ENCODE measurements at places on chromosomes 3 and 15.

DNA sequence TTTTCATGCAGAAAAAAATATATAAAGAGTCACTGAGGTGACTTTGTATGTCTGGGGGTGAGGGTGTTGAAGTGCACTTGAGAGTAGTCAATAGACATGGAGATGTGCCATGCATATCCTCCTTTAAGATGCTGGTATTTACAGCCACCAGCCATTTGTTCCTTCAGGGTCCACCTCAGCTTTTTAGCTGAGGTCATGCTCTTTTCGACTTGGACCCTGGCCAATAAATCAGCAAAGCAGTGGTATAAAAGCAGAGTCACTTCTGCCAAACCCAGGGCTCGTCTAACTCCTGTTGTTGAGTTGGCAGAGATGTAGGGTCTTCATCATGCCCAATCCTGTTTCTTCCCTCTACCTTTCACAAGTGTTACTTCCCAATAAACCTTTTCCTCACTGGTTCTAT lies 75.1 kb upstream of the OSTN start:
- no peak for DNase-seq

DNA sequence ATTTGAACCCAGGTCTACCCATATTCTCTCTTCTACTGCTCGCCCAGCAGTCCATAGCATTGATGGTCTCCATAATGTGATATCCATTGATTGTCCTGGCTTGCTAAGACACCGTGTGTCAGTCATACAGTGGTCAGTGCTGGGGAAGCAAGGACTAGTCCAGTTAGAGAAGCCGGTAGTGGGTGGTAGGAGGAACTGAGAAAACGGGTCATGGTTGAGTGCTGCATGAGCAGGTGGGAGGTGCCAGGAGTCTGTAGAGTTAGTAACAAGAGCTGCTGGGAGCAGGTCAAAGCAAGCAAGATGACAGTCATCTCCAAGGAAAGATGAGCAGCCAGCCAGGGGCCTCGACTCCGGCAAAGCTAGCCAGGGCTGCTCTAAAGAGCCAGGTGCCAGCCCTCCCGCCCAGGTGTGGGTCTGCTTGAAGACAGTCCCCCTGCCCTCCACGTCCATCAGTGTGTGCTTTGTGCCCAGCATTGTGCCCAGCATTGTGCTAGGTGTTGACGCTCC lies 29.5 kb upstream of the USP3 start:
- DNase-seq, result no peak

DNA sequence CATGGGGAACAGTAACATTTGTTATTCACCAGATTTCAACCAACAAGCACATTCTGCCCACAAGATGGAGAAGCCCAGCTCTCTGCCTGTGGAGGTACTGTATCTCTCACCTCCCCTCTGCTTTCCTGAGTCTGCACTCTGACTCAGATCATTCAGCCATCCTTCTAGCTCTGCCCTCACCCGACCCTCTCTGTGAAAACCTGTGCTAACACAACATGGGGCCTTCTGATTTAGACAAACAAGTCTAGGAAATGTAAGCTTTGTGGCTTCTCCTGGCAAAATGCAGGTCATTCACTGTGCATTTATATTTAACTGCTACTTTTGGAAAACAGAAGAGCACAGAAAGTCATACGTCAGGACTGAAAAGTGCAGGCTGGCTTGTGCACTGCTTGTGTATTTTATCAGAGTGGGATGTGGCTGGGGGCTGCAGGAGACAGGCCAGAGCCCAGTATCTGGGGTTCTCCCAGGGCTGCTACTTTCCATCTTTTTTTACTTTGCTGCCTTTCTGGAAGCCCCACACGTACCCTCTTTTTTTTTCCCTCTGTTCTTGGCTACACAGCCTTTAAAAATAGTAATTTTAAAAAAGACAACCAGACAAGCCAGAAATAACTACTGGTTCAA lies 50.8 kb downstream of the SUSD5 start:
- DNase-seq, result no peak

DNA sequence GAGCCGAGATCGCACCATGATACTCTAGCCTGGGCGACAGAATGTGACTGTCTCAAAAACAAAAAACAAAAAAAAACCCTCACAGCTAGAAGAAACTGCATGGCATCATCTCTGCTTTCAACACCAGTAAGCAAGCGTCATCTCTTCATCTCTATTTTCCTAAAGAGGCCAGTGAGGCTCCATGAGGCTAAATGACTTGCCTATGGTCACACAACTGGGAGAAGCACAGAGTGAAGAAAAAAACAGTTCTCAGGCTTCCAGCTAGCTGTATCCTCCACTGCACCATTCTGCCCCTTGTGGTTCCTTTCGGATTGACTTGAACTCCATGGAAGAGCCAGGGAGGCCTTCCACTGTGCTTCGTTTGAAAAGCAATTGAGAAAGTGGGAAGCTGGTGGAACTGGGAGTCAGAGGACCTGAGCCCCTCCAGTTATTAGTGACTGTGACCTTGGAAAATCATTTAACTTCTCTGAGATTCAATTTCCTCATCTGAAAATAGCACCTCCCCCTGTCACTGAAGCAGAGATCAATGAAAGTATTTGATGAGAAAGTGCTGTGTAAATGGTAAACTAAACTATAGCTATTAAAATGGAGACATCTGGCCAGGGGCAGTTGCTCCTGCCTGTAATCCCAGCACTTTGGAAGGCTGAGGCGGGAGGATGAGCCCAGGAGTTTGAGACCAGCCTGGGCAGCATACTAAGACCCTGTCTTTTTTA lies 32.1 kb upstream of the DENND4A start:
- DNase-seq, result no peak

GRCh38 chr3:194075802-194076460 lies 60.0 kb upstream of the HES1 start:
- DNase-seq, result no peak

DNA sequence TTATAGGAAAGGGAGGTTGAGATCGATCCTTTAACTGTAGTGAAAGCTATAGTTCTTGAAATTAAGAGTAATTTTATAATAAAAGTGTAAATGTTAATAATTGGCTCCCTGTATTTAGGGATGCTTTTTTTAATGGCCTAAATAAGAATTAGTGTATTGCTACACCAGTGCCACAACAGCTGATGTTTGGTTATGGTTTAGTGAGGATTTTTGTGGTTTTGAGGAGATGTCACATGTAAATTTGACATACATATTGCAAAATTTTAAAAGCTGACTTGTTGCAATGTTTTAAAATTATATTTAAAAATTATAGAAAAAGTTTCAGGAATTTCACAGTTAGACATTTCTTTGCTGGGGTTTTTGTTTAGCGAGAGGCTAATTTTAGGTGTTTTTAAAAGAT lies 3.9 kb downstream of the TSC22D2 start:
- no peak for DNase-seq

GRCh38 chr15:67838789-67839332 lies 984 bp downstream of the RNU6-1 start:
- no peak for DNase-seq

DNA sequence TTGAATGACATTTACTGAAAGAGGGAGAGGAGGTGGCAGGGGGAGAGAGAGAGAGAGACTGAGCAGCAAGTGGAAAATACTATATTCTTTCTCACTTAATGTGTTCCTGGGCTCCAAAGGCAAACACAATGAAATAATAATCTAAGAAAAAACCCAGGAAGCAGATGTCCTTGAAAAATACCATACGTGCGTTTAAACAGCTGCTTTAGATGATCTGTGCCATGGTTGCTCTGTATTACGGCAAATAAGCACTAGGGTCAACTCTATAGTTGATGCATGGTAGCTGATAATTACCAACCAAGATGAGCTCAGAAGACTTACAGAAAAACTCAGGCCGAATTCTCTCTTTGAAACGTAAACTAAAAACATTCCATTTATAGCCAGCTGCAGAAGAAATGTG lies 410.3 kb upstream of the TBL1XR1 start:
- DNase-seq, result no peak

DNA sequence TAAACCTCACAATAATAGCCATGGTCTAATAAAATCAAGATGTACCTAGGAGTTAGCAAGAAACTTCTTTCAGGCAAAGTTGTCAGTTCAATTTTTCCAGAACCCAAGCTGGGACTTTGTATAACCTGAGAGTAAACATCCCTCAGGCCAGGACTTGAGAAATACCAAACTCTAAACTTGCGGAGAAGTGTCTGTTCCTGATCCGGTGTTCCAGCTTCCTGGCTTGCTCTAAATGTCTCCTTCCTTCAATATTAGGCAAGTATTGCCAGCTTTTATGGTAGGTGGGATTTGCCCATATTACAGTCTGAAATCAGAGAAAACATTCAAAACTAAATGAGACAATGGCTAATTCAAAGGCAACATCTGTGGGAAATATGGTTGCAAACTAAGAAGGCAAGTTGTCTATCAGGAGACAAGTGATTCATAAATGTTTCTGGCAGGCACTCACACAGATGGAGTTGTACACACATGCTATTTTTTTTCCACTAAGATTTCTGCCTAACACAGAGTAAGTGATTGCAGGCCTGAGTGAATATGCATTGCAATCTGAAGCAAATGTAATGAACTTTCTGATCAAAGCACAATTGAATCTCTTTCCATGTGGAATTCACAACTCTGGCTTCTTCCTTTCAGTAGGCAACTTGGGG lies 88.3 kb upstream of the COL8A1 start:
- DNase-seq, result no peak

GRCh38 chr3:189042832-189043231 lies 128.9 kb upstream of the TPRG1 start:
- DNase-seq, result no peak

- DNase-seq, result no peak
Observed at GRCh38 chr3:130787422-130788068, 40.9 kb upstream of the PIK3R4 start.

DNA sequence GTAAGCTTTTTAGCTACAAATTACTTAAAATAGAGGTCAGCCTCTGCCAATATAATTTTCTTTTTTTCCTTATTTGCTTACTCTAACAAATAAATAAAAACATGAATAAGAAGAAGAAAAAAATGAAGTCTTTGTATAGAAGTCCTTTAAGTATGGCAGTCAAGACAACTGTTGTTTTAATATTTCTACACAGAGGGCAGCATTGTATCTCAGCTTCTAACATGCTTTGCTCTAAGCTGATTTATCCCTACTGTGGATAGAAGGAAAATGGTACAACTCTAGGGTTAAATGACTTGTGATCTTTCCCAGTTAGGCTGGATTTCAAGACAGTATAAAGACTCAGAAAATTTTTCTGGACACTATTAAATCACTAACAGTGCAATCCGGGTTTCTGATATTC lies 104.3 kb upstream of the MEIS2 start:
- no peak for DNase-seq

DNA sequence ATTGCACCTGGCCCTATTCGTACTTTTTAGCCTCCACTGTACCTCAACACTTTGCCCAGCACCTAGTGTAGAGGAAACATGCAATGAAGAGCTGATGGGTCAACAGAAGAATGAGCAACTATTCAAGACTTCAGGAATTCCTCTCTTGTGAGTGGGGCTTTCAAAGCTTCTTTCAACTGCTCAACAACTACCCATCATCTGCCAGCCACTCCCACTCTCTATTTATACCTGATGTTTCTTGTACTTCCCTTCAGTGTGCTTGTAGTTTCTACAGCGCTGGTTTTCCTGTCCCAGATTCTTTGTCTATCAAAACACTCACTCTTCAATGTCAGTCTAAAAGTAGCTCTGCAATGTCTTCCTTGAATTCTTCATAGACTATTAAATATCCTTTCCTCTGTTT lies 168.3 kb upstream of the LPP start:
- no peak for DNase-seq

DNA sequence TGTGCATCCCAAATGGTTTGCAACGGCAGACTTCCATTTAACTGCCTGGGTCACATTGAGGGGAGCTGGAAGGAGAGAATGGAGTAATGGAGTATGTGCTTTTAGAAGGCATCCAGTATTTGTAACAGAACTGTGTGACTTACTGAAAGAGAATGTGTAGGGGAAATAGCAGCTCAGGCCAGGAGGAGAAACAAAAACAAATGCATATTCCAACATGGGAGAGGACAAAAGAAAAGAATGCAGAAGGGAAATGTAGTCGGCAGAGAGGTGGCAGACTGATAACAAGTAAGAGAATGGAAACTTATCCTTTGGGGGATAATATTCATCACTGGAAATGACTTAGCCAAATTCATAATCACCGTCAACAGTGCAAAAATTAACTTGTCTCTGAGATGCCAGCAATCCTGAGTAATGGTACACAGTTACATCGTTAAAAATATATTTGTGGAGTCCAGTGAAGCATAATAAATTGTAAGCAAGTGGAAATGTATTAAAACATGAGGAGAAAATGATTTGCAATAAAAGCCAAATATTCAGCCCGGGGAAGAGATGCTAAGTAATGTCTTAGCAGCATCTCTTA lies 294.9 kb upstream of the SGO1 start:
- no peak for DNase-seq

DNA sequence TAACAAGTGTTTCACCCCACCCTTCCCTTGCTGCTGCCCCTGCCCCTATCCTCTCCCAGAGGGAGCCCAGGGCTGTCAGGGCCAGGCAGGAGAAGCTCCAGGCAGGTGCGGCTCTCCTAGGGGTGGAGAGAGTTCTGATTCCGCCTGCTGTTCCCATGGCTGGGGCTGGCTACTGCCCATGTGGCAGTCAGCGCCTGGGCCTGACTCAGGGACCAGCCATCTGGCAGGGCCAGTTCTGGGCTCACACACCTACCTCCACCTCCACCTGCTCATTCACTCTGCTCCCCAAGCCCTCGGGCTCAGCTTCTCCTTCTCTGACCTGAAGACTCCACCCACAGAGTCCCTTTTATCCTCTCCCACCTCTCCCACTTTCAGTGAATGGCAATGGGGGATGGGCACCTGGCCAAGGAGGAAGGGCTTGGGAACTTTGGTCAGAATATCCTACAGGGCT lies 23.4 kb downstream of the AMOTL2 start:
- no peak for DNase-seq

DNA sequence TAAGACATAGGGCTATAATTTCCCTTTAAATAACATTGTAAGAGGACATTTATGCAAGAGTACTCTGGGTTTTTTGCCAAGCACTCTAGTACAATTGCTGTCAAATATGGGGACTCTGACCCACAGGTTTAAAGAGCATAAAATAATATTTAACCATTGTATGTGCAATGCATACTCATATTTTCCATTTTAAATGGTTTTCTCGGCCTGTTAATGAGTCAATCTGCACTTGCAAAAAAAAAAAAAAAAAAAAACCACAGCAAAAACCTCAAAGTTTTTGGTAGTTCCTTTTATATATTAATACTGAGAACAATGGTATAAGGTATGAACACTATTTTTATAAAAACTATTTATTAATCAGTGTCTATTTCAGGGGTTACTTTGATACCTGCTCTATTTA lies 304.0 kb upstream of the CBLB start:
- DNase-seq, result no peak

DNA sequence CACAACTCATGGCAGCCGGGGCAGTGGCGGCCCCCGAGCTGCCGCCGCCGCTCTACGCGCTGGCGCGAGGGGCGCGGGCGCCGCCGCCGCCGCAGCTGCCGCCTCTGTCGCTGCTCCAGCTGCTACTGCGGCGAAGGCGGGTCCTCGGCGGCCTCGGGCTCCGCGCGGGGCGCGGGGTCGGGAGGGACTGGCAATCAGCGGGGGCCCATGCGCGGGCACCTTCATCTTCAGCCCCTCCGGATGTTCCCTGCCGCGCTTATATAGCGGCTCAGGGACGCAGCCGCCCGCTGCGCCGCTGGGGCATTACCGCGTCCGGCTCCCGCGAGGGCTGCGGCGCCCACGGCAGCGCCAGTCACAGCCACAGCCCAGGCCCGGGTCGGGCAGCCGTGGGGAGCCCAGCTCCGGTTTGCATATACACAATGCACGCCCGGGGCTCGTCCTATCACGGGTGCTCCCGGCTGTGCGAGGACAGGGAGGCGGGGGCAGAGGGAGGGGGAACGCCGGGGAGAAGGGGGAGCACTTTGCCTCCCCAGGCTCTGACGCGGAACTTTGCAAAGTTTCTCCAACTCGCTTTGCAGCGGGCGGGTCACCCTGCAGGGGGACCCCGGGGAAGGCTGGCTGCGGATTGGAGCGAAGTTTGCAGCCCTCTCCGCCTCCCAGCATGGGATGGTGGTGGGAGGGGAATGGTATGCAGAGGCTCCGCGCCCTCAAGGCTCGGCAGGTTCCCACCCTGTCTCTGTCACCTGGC lies at the start of gene VGLL3:
VGLL3 (minus strand) TSS at position 416 of the 748 bp plus-strand sequence; CDS start at position 10, 406 bp downstream.
- no peak for DNase-seq
